Stimulated activated CD8-positive, alpha-beta memory T cell treated with anti-CD3 and anti-CD28 coated beads, Interleukin-2, amount 100 ng/mL, for 1 hour (primary cell): ENCODE measurements at places on chromosomes 16 and 17.

DNA sequence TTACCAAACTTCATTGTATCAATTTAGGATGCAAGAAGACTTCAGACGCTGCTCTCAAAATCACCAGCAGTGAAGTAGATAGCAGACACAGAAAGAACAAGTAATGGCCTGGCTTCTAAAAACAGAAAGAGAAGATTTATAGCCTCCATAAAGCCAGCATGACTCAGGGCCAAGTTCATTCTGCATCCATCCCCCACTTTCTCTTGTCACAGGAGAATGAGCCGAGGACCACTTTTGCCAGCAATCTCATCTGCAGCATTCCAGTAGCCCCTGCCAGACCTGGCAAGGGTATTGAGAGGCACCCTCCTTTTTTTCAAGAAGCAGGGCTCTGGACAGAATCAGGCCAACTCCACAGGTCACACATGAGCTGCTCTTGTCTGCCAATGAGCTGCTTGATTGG is 355.4 kb upstream of the SOX9 start:
- no peak for DNase-seq

DNA sequence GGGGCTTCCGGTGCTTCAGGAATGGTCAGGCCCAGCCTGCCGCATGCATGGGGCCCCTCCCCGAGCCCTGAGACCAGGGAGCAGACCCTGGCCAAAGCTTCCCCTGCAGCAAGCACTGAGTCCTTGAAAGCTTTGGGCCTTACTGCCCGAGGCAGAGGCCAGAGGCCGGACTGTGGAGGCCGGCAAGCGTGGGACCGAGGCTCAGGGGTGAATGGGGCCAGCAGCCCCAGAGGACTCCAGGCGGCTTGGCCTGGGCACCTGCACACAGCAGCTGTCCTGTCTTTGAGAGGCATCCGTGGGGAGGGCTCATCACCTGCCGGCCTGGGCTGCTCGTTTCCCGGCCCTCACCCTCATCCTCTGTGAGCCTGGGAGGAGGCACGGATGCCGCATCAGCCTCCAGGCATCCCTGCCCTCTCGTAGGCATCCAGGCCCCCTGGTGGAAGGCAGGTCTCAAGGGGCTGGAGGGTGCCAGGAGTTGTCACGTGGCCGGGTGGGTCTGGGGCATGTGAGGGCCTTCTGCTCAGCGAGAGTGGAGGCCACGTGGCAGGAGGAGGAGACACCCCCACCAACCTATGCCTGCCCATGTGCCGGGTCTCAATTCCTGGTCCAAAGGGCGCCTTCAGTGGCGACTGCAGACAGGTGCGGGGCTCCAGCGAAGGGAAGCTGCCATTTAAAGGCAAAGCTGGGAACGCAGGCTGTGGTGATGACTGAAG is 31.4 kb downstream of the CACNA1H start:
- no peak for DNase-seq

DNA sequence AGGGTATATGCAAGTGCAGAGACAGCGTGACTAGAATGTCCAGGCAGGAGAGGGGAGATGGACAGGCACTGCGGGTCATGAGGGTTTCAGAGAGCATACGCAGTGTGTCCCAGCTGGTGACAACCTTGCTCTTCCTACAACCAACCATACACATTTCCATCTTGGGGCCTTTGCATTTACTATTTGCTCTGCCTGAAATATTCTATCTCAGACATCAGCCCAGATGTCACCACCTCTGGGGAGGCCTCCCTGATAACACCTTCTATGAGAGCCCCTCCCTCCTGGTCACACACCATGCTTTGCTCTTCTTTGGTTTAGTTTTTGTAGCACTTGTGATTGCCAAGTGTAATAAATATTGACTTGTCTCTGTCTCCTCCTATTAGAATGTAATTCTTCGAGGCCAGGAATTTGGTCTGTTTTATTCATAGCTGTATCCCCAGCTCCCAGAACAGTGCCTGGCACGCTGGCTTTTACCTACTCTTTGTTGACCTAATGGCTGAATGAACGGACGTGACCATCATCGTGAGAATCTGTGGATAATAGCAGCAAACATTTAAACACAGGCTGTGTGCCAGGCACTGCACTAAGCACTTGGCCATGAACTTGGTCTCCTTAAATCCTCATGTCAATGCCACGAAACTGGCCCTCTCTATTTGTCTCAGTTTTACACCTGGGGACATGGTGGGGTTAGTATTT is 51.9 kb downstream of the PLCG2 start:
- DNase-seq = no peak

- no peak for DNase-seq
Measured at GRCh38 chr17:30556374-30557332, 79.4 kb downstream of the GOSR1 start.

GRCh38 chr17:19713462-19713861 is 2.9 kb downstream of the SLC47A2 start:
- no peak for DNase-seq

DNA sequence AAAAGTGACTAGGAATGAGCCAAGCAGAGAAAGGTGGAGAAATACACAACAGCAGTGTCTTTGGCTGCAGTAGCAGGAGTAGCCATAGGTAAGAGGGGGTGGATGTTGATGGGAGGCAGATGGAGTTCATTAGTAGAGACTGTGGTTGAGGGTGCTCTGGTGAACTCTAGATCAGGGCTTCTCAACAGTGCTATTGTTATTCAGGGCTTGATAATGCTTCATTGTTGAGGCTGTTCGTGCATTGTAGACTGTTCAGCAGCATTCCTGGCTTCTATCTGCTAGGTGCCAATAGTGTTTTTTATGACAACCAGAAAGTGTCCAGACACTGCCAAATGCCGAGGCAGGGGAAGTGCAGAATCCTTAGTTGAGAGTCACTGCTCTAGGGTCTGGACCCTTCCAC is 3.6 kb downstream of the ALKBH5 start:
- no peak for DNase-seq

- DNase-seq = no peak
Measured at GRCh38 chr17:4980644-4981216, 6.7 kb downstream of the CAMTA2 start.

GRCh38 chr17:57999496-58000017 is 7.5 kb downstream of the SRSF1 start:
- DNase-seq = no peak
